ENCODE measurements at places on chromosomes 5 and 9. TPM values are rescaled to one million over a fixed set of nuclear protein-coding genes. Genes with fewer than 3 reads are reported as not detected.

GRCh38 chr5:57175551-57176309, 1.9 kb downstream of the GPBP1 start:
- no peaks in the 10 kb centered on the region for H3K27me3 ChIP-seq
- H3K4me1 ChIP-seq: peaks cover 72% of the 10 kb centered on the region
- H3K36me3 ChIP-seq: no peaks in the 10 kb centered on the region
- H3K4me3 ChIP-seq: peak overlapping the region; percentile 85
- DNase-seq: no peak

The IL5 gene
- not detected for total RNA-seq

DNA sequence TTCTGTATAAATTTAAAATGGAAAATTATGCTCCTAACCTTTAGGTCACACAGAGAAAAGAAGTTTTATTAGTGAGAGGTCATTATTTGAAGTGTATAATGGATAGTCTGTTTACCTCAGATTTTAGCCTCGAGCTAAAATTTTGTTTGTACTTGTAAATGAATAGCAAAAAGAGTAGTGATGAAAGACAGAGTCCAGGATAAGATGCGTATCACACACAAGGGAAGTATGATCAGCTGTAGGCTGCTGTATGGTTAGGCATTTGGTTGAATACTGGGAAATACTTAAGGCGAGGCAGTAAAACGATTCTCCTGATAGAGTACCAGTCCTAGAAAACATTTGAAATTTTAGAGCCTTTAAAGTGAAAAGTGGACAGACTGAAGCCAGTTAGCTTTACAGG, 92.7 kb downstream of the FBXL7 start:
- no peak for DNase-seq
- H3K27ac ChIP-seq: no peak overlapping the region
- H3K4me1 ChIP-seq: no peaks in the 10 kb centered on the region

The WDR31 gene
- 0.94 TPM for total RNA-seq

The SLU7 gene
- 57.3 TPM for total RNA-seq

The DRD1 gene
- 0.83 TPM for total RNA-seq

GRCh38 chr9:133904346-133905090, 87.6 kb downstream of the VAV2 start:
- no peaks in the 10 kb centered on the region for H3K27me3 ChIP-seq
- H3K27ac ChIP-seq: no peak overlapping the region
- no peaks in the 10 kb centered on the region for H3K4me1 ChIP-seq

DNA sequence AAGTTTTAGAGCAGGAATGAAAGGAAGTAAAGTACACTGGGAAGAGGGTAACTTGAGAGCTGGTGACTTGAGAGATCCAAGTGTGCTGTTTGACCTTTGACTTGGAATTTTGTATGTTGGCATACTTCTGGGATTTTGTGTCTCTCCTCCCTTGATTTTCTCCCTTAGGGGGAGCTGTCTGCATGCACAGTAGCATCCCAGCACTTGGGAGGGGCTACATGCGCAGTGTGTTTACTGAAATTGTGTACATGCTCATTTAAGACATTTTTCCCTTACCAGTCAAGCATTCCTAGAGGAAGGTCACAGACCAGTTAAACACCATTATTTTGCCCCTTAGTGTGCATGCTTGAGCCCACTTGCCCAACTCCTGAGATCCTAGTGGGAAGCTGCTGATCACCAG, 120.1 kb downstream of the ZNF622 start:
- no peaks in the 10 kb centered on the region for H3K36me3 ChIP-seq
- no peaks in the 10 kb centered on the region for H3K27me3 ChIP-seq
- no peak overlapping the region for H3K27ac ChIP-seq
- no peaks in the 10 kb centered on the region for H3K4me1 ChIP-seq

- no peaks in the 10 kb centered on the region for H3K4me1 ChIP-seq
- DNase-seq: no peak
- H3K27ac ChIP-seq: no peak overlapping the region
- no peak overlapping the region for H3K4me3 ChIP-seq
- no peaks in the 10 kb centered on the region for H3K27me3 ChIP-seq
These were observed 9.1 kb downstream of the TYRP1 start for GRCh38 chr9:12702160-12702758.

The TRAF2 gene
- 49.7 TPM for total RNA-seq

DNA sequence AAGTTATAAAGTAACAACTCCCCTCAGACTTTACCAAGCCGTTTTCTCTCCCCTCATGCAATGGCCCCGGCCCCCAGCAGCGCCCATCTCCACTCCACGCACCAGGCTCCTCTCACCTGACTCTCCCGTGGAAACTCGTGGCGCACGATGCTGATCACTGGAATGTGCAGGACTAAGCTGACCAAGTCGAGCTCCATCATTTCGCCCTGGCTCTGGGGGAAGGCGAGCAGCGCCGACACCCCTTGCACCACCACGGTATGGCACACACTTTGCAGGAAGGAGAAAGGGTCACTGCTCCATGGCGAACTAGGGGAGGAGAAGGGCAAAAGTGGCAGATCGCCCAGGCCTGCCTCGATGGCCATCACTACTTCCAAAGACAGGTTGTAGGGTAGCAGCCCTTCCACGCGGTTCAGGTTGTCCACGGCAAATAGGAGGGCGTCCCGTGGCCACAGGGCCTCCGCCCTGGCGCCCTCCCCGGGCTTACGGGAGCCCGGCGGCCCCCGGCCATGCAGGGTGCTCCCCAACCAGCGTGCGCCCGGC, 1.2 kb downstream of the GRIN3A start:
- peak overlapping the region; percentile 31 for H3K4me3 ChIP-seq
- H3K27me3 ChIP-seq: peaks cover 23% of the 10 kb centered on the region
- DNase-seq: no peak

DNA sequence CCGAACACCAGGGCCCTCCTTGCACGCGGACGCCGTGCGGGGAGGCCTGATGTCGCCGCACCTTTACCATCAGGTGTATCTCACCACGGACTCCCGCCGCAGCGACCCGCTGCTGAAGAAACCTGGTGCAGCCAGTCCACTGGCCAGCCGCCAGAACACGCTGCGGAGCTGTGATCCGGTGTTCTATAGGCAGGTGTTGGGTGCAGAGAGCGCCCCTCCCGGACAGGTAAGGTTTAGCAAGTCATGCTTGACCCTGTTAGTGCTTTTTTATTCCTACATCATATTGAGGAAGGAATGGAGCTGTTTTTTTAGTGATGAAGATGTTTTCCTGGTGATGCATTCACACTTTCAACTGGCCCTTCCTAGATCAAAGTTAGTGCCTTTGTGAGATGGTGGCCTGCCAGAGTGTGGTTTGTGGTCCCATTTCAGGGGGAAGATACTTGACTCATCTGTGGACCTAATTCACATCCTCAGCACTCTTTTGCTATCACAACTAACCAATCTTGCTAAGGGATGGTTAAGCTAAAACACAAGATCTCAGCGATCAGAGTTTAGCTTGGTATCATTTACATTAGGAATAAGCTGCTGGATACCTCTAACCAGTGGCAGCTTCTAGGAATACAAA, 2.7 kb downstream of the PCDHGC3 start:
- peaks cover 55% of the 10 kb centered on the region for H3K4me1 ChIP-seq
- no peak overlapping the region for H3K4me3 ChIP-seq
- no peak for DNase-seq
- H3K27ac ChIP-seq: no peak overlapping the region
- peaks cover 41% of the 10 kb centered on the region for H3K27me3 ChIP-seq

DNA sequence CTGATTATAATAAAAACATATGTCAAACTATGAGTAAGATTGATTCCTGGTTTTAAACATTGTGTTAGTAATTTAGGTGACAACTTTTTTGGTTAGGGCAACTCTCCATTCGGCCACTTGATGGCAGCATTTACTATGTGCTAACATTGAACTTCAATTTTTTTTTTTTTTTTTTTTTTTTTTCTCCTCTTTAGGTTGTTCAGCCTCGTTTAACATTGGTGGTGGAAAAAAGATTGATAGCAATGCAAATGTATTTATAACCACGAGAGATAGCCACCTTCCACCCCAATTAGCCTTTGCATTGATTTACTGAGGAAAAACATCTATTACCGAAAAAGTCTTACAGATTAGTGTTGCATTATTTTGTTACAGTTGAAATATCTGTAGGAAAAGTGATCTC, 159.1 kb downstream of the CSNK1G3 start:
- H3K27ac ChIP-seq: no peak overlapping the region
- H3K4me1 ChIP-seq: peaks cover 5% of the 10 kb centered on the region
- no peak overlapping the region for H3K4me3 ChIP-seq
- DNase-seq: no peak
- H3K27me3 ChIP-seq: no peaks in the 10 kb centered on the region

GRCh38 chr5:43664501-43665040, 61.6 kb downstream of the NNT start:
- no peak overlapping the region for H3K27ac ChIP-seq
- H3K4me3 ChIP-seq: no peak overlapping the region
- no peak for DNase-seq
- H3K4me1 ChIP-seq: no peaks in the 10 kb centered on the region
- H3K36me3 ChIP-seq: peaks cover 29% of the 10 kb centered on the region

DNA sequence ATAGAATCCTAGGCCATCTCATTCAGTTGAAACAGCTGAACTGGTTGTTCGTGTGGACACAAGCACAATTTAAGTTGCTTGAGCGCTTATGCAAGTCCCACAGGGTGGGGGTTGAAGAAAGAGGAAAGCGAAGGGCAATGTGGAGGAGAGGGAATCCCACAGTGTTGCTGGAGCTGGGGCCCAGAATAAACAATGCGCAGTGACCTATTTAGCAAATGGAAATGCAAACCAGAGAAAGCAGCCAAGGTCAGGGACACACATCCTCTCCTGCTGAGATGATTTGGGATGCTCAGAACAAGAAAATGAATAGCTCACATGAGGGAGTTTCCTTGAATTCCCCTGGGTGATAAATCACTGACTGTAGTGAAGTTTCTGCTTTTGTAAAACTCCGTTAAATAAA, 838.3 kb downstream of the TLE4 start:
- H3K36me3 ChIP-seq: no peaks in the 10 kb centered on the region
- H3K4me1 ChIP-seq: no peaks in the 10 kb centered on the region
- no peak overlapping the region for H3K4me3 ChIP-seq
- no peak for DNase-seq

GRCh38 chr9:85404911-85405565, 336.7 kb downstream of the AGTPBP1 start:
- H3K27me3 ChIP-seq: no peaks in the 10 kb centered on the region
- no peak overlapping the region for H3K27ac ChIP-seq
- DNase-seq: no peak
- no peaks in the 10 kb centered on the region for H3K4me1 ChIP-seq

GRCh38 chr9:3181049-3181953, 337.4 kb upstream of the PUM3 start:
- H3K4me1 ChIP-seq: peaks cover 3% of the 10 kb centered on the region
- H3K27ac ChIP-seq: no peak overlapping the region
- H3K27me3 ChIP-seq: peaks cover 21% of the 10 kb centered on the region
- no peak for DNase-seq

GRCh38 chr9:135241381-135242048, 154.0 kb downstream of the OLFM1 start:
- no peaks in the 10 kb centered on the region for H3K4me1 ChIP-seq
- H3K4me3 ChIP-seq: no peak overlapping the region
- peak; percentile 67 for DNase-seq
- peaks cover 15% of the 10 kb centered on the region for H3K27me3 ChIP-seq
- no peak overlapping the region for H3K27ac ChIP-seq

- no peak overlapping the region for H3K27ac ChIP-seq
- H3K27me3 ChIP-seq: no peaks in the 10 kb centered on the region
- no peaks in the 10 kb centered on the region for H3K4me1 ChIP-seq
- no peak for DNase-seq
- H3K4me3 ChIP-seq: no peak overlapping the region
These were observed 60.1 kb downstream of the GTF3C4 start for GRCh38 chr9:132730054-132731033.

The PRDM9 gene
- total RNA-seq: not detected

GRCh38 chr9:130432796-130433167, 12.0 kb upstream of the ASS1 start:
- no peaks in the 10 kb centered on the region for H3K36me3 ChIP-seq
- no peak for DNase-seq
- peak overlapping the region; percentile 26 for H3K4me3 ChIP-seq

DNA sequence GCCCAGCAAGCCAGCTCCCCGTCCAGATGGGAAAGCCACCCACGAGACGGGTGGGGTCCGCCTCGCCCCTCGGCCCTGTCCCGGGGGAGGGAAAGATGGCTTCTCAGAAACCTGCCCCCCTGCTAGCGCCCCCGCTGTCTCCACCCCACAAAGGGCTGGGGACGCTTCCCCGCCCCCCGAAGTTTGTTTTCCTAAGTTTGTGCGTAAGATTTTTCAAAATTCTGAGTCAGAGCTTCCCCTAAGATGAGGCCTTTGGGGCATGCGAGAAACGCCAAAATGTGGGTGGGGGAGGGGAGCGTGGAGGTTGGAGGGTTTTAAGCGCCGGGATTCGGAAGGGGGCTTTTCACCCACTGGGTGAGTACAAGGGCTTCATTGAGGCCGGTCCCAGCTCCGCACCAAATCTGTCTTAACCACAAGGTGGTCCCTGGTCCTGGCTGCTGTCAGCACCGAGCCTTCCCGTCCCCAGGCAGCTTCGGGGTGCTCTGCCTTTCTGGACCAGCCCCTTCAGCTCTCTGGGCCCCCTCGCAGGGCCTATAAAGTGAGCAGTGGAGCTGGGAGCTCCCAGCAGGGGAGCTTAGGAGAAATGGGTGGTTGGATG, 32.3 kb downstream of the PRRX2 start:
- no peak overlapping the region for H3K27ac ChIP-seq
- peak overlapping the region; percentile 54 for H3K4me3 ChIP-seq
- H3K27me3 ChIP-seq: peaks cover 67% of the 10 kb centered on the region
- no peak for DNase-seq

GRCh38 chr9:130045725-130046450, 2.9 kb upstream of the FNBP1 start:
- no peak overlapping the region for H3K4me3 ChIP-seq
- peaks cover 38% of the 10 kb centered on the region for H3K4me1 ChIP-seq
- no peaks in the 10 kb centered on the region for H3K36me3 ChIP-seq
- DNase-seq: no peak

DNA sequence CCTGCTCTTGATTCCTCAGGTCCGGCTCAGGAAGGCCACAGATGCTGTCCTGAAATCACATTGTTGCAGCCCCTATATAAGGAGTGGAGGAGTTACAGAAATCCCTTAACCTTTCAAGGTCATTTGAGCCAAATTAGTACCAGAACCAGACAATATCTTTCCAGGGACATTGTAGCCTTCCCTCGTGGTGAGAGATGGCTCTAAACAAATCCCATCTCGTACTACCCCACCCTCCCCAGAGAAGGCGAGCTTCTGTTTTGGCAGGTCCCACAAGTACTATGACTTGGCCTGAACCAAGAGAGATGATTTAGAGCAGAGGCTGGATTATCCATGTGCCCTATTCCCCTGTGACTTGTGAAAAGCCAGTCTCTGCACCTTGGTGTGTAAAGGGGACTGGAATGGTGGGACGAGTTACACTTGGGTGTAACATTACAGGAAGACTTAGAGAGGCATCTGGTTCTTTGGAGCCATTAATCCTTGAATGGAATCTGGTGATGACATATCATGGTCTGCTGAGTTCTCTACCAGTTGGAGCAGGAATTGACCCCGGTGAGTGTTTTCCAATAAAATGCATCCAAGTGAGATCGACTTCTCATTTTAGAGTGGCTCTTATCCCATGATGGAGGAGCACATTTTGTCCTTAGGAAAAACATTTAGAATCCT, at the start of gene FAM240B:
FAM240B (minus strand) TSS at position 51 of the 663 bp plus-strand sequence. CDS start 16,134 bp downstream, outside the sequence.
- no peaks in the 10 kb centered on the region for H3K4me1 ChIP-seq
- H3K27ac ChIP-seq: no peak within 1 kb of the TSS
- no peak for DNase-seq

- H3K4me1 ChIP-seq: peaks cover 56% of the 10 kb centered on the region
- H3K27me3 ChIP-seq: peaks cover 13% of the 10 kb centered on the region
- DNase-seq: peak; percentile 80
- peak overlapping the region; percentile 79 for H3K27ac ChIP-seq
- peak overlapping the region; percentile 46 for H3K4me3 ChIP-seq
These were observed 590 bp downstream of the RASGRF2 start for GRCh38 chr5:80960531-80961375.

All from spleen (tissue), 13 donors.